Left hindlimb (tissue), 1 donor: ENCODE measurements at places on chromosomes 1 and 21.
A peak's percentile ranks its signal among the peaks of the same experiment; 100 is the strongest.

DNA sequence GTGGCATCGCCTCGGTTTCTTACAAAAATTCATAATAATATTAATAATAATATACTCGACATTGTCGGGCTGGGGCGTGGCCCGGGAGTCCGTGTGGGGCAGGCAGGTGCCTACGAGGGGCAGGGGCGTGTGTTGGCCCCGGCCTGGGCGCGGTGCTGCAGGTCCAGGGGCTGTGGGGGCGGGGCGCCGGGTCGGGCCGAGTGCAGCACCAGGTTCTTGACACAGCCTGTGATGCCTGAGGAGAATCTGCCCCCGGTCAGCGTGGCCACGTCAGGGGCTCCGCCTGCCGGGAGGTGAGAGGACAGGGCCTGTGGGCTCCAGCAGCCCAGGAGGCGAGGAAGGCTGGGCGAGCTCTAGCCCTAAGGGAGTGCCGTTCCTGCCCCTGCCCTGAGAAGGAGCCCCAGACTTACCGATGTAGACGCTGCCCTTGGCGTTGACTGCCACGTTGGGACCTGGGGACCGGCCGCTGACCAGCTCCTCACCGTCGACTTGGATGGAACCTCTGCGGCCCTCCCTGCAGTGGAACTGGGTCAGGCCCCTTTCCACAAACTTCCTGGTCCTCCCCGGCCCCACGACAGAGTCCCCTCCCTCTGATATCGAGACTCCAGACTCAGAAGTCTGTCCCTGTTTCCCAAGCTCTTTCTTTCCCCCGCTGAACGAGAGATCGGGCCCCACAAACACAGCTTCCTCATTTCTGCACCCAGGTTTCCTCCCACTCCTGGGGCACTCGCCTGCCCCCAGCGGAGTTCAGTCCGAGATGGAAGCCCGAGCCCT lies 11.3 kb downstream of the LDLRAD2 start:
- DNase-seq = peak; percentile 26

GRCh38 chr1:98393719-98394118 lies 267.8 kb upstream of the SNX7 start:
- no peak for DNase-seq

DNA sequence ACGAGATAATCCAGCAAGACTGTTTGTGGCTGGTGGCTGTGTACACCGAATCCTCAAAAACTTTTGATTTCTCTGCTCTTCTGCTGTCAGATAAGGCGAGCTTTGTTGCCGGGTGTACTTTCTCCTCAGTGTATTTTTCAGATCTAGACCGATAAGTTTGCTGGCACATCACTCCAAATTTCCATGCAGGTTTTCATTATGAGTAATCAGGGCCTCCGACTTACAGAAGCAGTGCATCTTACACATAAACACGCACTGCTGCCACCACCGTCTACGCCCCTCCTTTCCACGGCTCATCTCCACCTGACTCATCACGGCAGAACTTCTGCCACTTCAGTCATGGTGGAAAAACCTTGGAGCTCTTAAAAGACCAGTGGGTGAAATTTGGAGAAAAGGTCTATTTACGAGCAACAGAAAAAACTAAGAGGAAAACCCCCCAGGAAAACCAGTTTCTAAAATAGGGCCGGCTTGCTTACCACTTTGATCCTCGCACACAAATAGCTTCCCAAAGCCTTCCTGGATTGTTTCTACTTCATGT lies 7.7 kb downstream of the ZBTB21 start:
- no peak for DNase-seq

DNA sequence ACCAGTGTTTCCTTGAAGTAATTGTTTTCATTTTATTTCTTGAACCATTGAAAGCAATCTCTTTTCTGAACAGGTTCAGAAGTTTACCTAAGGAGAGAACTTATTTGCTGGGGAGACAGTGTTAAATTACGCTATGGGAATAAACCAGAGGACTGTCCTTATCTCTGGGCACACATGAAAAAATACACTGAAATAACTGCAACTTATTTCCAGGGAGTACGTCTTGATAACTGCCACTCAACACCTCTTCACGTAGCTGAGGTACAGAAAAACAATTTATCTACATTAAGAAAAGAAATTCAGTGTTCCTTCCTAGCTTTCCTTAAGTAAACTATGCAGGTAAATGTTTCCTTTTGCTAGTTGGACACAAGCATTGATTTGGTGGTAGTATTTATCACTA lies 27.4 kb downstream of the AGL start:
- no peak for DNase-seq

GRCh38 chr1:61012341-61012761 lies 70.0 kb upstream of the NFIA start:
- no peak for DNase-seq

DNA sequence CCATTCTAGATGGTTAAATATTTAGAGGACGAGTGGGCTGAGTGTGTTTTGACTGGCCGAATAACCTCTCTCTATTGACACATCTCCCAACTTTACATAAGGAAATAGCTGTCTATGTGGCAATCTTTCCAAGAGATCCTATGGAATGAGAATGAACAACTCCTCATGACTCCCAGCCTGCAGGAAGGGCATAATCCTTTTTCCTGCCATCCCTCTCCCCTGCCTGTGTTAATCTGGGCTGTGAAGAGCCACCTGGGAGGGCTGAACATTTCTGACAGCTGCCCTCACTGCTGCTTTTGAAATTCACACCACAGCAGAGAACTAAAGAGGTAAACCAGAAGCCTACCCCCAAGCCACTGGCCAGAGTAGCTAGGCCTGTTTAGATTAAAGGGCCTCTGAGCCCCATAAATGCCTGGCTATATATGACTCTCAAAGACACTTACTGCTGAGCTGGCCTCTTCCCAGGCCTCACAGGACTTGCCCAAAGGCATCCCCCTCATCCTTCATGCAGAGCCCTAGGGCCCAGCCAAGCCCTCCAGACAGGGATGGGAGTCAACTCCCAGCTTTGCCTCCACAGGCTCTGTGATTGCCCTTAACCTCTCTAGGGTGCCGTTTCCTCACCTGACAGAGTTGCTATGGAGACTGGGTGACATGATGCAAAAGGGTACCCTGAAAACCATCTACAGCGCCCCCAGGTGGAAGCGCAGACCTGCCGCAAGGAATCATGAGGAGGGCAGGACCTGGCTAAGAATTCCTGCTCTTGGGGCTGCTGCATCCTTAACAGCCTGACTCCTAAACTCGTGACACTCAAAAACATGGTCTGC lies 42.0 kb upstream of the LDLRAP1 start:
- no peak for DNase-seq

DNA sequence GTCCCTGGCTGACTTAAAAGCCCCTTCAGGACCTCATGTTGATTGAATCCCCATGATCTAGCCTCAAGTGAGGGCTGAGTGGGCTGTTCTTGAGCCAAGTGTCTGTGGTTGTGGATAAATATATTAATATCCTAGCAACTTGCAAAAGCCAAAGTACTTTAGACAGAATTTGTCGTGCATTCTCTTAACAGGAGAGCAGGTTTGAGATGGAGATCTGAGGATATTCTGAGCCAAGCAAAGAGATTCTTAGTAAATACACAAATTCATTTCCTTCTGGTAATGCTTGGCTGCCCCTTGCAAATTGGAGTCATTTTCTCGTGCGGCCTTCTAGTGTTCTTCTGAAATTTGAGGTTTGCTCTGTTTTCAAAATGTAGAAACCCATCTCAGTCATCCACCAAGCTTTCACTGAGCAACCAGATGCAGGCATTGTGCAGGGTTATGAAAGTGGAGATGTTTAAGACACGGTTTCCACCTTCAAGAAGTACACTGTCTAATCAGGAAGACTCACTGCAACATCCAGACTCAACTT lies 242.1 kb upstream of the JUN start:
- DNase-seq = no peak

GRCh38 chr1:57489358-57490036 lies 65.6 kb upstream of the DAB1 start:
- DNase-seq = no peak

- DNase-seq = no peak
Measured at GRCh38 chr1:52511851-52512615, 40.9 kb downstream of the TUT4 start.

DNA sequence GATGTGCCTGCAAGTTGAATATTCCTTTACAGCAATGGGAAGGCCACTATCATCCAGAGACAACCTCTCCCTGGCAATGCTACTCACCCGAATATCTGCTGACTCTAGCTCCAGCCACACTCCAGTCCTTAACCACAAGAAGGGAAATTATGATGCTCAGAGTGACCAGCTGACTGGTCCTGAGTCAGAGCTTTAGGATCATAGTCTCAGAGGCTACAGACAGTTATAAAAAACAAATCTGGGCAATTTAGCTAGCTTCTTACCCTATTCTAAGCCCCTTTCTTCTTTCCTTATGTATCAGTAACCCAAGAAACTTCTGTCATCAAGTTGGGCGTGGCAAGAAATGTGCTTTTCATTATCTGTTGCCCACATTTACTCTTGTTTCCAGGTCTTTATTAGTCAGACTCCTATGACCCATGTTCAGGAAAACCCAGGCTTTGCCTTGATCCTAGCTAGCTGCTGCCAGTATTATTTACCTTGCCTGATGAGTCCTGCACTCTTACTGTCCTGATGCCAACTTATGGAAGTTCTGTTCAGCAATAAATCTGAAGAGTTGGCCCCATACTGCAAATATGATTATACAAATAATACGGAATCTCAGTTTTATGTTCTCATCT lies 207.0 kb downstream of the TTLL7 start:
- no peak for DNase-seq

- no peak for DNase-seq
Measured at GRCh38 chr1:233796146-233796783, 108.2 kb upstream of the SLC35F3 start.

- no peak for DNase-seq
Measured at GRCh38 chr1:178784131-178784536, 59.1 kb downstream of the RALGPS2 start.

DNA sequence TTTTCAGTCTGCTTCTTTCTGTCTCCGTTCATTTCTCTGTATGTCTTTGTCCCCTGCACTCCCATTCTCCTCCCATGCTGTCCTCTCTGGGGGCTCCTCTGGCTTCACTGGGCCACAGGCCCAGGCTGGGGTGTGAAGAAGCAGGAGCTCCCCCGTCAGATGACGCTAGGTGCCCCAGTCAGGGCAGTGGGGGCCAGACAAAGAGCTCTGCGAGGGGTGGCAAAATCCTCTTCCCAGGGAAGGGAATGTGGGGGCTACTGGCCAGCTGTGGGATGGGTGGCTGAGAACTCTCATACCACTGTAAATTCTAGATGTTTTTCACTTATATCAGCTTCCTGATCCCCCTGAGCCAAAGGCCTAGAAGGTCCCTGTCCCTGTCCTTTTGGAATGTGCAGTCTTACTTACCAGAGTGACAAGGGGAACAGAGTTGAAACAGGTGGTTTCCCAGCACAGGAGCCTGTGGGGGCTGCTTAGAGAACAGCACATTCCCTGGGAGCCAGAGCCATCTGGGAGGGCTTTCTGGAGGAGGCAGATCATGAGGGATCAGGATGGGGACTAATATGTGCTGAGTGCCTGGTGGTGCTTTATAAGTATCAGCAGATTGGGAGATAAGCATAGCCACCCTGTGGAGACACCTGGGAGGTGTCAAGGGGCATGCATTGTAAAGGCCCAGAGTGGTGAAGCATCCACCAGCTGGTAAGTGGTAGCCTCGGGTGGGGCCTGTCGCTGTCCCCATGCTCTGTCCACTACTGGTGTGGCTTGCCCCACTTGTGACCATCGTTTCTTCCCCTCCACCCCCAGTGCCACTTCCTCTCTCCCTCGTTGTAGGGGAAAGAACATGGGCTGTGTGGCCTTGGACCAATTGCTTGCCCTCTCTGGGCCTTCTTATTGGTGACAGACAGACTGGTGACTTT lies 10.1 kb upstream of the PADI1 start:
- no peak for DNase-seq

DNA sequence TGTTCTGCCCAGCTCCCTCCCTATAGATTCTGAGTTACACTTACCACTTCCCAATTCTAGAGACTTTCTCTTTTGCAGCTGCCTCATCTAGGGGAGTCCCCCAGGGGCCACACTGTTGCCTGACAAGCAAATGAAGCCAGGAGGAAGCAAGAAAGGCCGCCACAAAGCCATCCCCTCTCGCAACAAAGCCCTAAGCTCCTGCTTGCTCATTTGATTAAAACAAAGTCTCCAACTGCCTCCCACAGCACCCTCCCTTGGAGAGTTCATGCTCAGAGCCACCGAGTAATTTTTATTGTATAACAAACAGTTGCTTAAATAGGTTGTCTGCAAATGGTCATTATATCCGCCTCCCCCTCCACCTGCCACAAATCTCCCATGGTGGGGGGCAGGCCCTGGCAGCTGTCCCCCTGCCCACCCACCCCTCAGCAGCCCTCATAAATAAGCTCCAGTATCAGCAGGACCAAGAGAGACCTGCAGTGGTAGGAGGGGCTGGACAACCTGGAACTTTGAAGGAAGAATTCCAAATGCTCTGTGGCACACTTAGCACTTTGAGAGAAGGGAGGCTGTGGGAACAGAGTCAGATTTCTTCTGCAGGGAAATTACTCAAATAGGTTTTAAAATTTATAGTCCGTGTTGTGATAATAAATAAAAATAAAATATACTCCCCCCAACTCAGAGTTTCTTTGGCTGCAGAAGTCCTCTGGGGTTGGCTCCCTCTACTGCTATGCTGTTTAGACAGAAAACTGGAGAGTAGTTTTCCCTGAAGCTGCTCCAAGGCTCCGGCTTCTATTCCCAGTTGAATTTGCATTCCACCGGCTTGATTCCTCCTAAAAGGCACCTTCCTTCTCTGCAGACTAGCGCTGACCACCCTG lies 237.5 kb downstream of the TTLL7 start:
- DNase-seq = peak; percentile 41

GRCh38 chr1:110774398-110774797 lies 98.5 kb upstream of the CD53 start:
- no peak for DNase-seq

DNA sequence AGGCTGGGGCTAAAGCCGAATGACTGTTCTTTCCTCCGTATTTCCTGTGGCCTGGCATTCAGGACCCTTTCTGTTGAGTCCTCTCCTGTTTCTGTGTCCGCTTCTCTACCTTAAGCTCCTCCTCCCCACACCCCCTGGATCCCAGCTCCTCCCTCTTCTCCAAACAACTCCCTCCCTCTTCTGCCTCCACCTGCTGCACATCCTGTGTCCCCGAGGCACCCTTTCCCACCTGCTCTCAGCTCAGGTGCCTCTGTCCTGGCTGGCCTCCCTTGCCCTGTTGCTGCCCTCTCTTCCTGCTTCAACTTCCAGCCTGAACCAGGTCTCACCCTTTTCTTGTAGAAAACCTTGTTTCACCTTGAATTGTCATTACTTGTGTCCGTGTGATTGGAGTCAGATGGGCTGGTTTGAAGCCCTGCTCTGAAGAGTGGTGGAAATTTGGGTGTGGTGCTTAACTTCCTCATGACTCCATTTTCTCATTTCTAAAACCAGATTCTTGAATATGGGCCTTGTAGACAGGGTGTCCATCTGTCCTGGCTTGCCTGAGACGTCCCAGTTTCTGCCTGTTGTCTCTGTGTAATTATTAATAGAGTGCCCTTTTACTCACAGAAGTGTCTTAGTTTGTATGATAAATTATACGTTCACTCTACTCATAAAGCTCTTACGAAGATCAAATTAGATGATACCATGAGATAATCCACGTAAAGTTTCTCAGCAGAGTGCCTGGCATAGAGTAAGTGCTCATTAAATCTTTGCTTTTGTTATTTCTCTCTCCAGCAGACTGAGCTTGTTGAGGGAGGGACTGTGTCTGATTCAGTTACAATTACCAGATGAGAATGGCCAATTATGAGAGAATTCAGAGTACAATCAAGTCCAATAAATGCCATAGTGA lies 58.9 kb upstream of the TRABD2B start:
- no peak for DNase-seq

- no peak for DNase-seq
Measured at GRCh38 chr1:53754484-53755312, 15.7 kb upstream of the GLIS1 start.

GRCh38 chr21:35375115-35375514 lies 326.0 kb upstream of the RUNX1 start:
- no peak for DNase-seq
